ENCODE measurements at places on chromosomes 5 and 9.

DNA sequence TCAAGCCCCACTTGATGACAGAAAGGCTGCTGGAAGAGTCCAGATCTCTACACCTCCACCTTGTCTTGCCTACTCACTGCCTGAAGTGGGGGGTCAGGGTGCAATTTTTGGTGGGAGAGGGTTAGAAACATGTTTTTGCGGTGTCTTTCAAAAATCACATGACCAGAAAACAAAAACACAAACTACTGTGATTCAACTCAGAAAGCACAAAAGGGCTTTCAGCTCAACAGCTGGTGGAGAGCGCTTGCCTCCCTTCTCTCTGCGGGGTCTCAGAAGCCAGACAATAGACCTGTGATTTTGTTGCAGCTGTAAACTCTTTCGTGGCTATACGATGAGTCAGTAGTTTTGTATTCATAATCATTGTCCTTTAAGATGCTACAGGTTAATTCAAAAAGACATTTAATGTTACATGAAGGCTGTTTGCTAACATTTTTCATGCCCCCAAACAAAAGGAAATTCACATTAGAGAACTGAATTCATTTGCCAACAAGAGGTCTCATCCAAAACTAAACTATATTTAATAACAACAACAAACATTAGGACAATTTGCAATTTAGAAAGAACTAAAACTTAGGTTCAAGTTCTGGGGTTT is 172.6 kb upstream of the RAI14 start:
- no peak for DNase-seq

DNA sequence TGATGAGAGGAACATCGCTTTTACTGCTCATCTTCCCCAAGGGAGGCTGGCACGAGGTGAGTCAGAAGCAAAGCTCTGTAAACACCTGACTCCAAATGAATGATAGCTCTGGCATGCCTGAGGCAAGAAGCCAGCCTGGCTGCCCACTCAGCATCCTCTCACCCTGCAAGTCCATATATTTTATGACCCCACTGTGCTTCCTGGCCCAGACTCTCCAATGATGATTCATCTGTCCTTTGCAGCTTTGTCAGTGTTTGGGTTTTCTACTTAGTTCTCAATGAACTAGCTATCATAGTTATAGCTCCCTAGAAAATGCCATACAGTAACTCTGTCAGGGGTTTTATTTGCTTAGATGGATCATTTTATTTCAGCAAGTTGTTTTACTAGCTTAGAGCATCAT is 52.1 kb upstream of the FSTL4 start:
- no peak for DNase-seq

DNA sequence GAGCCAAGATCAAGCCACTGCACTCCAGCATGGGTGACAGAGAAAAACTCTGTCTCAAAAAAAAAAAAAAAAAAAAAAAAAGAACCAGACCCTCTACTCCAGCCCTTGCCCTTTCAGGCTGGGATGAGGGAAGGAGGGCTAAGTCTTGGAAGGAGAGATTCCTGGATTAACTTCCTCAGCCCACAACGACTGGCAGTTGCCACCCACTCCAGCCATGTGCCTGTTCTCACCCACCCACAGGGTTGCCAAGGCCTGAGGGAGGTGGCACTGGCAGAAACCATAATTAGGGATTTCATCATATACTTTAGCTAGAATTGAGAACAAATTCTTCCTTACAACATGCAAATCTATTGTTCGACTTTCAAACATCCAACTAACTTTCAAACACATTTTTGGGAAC is 87.8 kb upstream of the SLC30A5 start:
- DNase-seq = no peak

DNA sequence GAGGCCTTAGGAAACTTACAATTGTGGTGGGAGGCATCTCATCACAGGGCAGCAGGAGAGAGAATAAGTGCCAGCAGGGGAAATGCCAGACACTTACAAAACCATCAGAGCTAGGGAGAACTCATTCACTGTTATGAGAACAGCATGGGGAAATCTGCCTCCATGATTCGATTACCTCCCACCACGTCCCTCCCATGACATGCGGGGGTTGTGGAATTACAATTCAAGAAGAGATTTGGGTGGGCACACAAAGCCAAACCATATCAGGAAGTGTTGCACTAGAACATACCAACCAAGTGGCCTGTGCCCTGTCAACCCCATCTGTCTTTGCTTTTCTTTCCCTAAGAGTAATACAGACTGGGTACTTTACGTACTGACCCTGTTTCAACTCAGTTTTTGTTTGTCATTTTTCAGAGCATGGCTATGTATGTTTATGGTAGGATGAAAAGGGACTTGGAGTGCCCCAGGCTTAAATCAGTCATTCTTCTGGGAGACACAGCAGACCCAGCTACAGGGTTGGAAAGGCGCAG is 58.3 kb upstream of the TGFBR1 start:
- DNase-seq = no peak

DNA sequence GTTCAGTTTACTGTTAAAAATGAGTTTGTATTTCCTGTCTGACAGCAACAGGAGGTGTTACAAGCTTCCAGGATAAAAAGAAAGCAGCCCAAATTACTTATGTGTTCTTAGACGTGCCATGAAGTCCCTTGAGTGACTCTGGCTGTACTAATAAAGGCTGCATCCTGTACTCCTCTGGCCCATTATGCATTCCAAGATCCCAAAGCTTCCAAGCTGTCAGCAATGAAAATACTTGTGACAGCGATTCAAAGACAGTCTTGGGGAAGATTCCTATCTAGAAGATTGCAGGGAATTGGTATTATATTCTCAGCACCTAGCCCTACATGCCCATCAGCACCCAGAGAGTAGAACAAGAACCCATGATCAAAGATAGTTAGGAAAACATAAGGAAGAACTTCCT is 281.6 kb upstream of the TRPC7 start:
- DNase-seq = no peak

DNA sequence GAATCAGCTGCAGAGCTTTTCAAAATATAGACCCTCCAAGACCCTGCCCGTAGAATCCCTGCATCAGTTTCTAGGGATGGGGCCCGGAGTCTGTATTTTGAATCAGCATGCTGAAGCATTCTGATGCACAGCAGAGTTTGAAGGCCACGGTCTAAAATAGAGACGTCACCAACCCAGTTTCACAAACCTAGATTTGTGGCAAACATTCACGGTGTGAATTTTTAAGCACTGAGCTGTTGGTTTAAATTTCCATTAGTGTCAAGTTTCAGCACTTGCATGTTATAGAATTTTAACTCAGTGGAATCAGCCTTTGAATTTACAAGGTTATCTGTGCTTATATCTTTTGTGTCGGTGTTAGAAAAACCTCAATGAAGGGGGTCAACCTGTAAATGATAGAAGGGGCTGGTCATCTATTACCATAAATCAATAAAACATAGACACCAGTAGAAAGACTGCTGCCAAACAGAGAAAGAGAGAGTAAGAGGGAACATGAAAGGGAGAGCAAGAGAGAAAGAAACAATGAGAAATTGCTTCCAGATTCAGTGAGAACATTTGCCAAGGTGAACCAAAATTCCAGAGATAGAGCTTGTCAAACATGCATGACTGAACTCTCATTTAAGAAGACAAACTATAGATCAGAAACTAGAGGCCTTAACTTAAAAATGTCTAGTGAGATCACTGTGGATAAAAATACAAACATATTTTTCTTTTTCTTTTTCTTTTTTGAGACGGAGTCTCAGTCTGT is 414.9 kb downstream of the ZSWIM6 start:
- no peak for DNase-seq

Data from hematopoietic multipotent progenitor cell treated with erythropoietin and hydrocortisone succinate and interleukin-3 and kit ligand, for 6 days (in vitro differentiated cells).